Renal cortical epithelial cell (primary cell): ENCODE measurements at places on chromosomes 1 and 21.

DNA sequence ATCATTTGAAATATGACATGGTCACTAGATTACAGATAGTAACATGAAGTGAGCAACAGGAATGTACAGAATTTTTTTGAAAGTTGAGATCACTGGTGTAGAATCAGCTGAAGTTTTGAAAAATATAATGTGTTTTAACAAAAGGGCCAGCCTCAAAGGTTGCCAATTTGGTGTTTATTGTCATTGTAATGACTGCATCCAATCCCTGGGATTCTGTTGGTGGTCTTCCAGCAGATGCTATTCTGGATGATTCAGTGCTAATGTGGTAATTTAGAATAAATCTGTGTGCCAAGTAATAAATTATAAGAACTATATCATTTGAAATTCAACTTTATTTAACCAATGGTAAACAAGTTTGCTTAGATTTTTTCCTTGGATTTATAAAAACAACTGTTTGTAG is 436.4 kb upstream of the PKN2 start:
- DNase-seq = no peak

DNA sequence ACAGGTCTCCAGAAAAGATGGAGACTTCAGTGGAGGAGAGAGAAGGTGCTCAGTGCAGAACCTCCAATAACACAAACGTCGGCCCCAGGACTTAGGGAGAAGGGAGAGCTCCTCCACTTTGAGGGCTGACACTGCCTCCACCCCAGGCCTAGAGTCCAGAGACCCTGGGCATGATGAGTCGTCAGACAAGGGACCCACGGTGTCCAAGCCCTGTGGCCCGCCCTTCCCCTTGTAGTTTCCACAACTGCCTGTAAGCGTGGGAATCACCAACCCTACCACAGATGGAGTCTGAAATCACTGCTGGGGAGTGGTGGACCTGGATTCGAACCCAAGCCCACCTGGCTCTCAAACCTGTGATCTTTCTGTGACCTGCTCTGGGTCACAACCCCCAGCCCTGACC is 281.1 kb downstream of the NPHP4 start:
- no peak for DNase-seq

GRCh38 chr1:75472089-75472970 is 138.6 kb downstream of the SLC44A5 start:
- no peak for DNase-seq

DNA sequence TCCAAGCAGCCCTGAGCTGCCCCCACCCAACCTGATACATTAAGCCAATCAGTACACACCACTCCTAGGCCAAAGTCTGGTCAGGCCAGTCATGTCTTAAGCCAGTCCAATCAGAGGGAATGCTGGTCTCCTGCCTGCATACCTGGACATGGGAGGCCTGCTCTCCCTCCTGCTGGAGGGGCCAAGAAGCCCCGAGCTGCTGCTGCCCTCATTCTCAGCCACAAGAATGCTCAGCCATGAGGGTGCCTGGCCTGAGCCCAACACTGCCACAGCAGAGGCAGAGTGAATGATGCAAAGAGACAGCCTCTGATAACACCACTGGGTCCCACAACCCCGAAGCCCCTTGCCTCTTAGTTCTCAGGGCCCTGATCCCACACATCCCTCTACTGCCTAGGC is 23.0 kb downstream of the CHD5 start:
- peak; percentile 16 for DNase-seq

DNA sequence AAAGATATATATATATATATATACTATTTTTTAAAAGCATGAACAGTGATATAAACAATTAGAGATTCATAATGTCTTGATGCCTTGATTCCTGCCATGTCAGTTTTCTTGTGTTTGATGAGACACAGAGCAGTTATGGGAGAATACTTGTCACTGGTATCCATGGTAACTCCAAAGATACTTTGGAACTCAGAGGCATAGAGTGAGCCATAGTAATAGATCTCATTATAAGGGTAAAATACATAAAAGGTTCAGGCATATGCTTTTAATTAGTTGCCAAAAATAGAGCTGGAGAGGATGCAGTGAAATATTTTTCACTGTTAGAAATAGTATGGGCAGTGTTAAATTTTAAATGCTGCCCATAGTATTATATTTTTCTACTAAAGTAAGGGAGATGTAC is 134.1 kb downstream of the SYT14 start:
- DNase-seq = no peak

DNA sequence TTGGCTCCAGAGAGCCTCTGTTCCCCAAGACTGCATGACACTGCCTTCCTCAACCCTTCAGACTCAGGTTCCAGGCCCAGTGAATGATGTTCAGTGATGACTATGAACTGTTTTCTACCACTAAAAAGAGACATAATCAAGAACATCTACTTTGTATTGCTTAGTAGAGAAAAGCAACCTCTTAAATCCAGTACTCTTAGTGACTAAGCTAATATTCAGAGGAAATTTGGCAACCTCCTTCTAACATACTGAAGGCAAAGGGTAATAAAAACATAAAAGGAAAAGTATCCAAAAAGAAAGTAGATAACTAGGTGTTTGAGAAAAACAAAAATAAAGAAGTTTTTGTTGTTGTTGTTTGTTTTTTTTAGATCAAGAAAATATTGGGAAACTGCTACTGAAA is 153.3 kb upstream of the RUNX1 start:
- peak; percentile 32 for DNase-seq

GRCh38 chr1:248787430-248787829 is 31.9 kb upstream of the LYPD8 start:
- DNase-seq = no peak

- DNase-seq = no peak
Measured at GRCh38 chr1:85258536-85259117, 835 bp downstream of the C1orf52 start.

DNA sequence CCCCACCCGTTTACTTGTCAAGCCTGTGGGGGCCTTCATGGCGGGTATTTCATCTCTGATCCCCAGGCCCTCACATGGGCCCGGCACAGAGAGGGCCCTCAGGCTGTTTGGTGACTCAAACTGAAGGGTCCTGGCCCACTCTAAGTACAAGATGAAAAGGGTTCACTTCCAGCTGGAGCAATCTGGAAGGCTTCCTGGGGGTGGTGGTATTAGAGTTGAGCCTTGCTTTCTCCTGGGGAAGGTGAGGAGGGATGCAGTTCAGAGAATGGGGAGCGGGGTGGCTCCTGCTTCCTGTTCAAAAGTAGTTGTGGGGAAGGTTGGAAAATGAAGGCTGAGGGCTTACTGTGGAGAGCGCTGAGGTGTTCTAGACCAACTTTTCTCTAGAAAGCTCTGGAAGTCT is 47.7 kb downstream of the DHRS3 start:
- no peak for DNase-seq

DNA sequence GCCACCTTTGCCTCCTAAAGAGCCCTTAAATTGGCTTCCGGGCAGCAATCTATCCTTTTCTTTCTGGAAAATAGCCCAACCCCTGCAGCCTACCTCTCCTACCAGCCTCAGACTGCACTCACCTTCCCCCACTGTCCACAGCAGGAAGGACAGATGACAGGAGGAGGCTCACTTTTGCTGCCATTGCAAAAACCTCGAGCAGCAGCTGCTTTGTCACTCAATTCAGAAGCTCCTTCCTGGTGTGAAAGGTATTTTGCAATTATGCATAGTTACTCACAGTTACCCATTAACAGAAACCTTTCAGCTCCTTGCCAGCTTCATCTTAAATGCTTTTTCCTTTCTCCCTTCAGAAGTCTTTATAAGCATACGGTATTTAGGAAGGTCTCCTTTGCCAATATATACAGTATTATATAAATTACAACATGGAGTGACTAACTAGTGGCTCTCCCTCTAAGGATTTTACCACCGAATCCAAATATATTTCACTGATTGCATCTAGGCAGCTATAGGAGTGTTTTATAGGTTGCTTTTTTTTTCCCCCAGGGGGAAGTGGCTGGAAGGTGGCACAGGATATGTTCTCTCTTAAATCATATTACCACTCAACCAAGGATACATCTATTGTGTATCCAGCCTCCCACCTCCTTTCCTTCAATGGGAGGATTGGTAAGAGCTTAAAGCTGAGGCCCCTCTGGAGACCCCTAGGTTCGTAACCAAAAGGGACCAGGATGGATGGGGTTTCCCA is 142.1 kb upstream of the IPO9 start:
- DNase-seq = peak; percentile 95

DNA sequence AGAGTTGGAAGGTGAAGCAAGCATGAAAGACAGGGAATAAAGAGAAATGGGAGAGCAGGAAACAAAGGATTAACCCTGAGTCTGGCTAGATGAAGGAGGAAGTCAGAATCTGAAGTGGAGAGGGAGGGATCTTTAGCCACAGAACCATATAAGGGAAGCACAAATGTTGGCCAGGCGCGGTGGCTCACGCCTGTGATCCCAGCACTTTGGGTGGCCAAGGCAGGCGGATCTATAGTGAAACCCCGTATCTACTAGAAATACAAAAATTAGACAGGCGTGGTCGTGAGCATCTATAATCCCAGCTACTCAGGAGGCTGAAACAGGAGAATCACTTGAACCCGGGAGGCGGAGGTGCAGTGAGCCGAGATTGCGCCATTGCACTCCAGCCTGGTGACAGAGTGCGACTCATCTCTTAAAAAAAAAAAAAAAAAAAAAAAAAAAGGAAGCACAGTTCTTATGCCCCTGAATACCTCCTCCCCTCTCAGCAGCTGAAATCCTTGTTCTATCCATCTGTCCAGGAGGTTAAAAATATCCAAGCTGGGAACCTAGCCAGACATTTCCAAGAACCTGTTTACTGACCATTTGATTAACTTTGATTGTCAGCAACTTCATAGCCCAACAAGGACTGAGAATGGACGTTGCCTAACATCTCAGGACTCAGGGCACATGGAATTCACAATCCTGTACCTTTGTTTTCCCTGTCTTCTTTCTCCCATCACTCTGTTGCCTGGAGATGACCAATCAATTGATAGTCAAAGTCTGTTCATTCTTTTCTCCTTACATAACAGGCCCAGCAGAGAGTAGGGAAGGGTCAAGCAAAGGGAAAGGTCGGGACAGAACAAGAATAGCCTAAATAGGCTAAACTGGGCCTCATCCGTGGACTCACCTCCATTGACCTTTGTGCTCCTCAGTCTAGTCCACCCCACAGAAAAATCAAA is 10.6 kb downstream of the TXNIP start:
- DNase-seq = peak; percentile 97

DNA sequence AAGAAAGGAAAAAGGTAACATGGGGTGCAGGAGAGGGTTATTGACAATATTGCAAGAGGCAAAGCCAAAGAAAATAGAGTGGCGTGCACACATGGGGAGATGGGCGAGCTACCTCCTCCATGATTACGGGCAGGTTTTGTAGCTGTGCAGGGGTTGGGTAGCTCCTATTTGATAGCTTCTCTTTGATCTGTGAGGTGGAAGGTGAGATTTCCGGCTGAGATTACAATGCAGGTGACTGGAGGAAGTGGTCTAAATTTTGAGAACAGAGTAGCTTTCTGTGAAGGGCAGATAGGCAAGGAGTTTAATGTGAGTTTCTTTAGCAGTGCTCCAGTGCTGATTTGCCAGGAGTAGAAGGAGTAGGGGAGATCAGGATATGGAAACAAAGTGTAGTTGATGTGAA is 263.4 kb downstream of the PLA2G4A start:
- DNase-seq = no peak

DNA sequence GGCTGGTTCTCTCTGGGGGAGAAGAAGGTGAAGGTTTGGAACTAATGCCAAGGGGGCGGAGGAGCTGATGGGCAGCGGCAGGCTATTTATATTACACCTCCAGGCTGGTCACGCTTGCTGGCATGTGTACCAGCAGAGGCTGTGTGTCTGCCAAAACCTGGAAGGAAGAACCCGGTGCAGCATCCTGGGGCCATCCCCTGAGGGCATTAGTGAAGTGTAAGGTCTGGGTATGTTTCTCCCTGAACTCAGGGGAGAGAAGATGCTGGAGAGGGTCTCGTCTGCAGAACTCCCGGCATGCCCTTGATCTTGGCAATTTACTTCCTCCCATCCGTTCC is 5.3 kb downstream of the DISP3 start:
- DNase-seq = no peak

GRCh38 chr1:196209983-196210382 is 398.3 kb downstream of the KCNT2 start:
- DNase-seq = no peak

DNA sequence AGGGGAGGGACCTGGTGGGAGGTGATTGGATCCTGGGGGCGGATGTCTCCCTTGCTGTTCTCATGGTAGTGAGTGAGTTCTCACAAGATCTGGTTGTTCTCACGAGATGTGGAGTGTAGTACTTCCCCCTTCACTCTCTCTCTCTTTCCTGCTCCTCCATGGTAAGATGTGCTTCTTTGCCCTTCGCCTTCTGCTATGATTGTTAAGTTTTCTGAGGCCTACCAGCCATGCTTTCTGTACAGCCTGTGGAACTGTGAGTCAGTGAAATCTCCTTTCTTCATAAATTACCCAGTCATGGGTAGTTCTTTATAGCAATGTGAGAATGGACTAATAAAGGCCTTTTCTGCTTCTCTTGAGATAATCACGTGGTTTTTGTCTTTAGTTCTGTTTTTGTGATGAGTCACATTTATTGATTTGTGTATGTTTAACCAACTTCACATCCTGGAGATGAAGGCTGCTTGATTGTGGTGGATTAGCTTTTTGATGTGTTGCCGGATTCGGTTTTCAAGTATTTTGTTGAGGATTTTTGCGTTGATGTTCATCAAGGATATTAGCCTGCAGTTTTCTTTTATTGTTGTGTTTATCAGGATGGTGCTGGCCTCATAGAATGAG is 45.5 kb downstream of the RABGAP1L start:
- DNase-seq = peak; percentile 24

- DNase-seq = no peak
Measured at GRCh38 chr1:98638185-98638584, 23.3 kb upstream of the SNX7 start.

DNA sequence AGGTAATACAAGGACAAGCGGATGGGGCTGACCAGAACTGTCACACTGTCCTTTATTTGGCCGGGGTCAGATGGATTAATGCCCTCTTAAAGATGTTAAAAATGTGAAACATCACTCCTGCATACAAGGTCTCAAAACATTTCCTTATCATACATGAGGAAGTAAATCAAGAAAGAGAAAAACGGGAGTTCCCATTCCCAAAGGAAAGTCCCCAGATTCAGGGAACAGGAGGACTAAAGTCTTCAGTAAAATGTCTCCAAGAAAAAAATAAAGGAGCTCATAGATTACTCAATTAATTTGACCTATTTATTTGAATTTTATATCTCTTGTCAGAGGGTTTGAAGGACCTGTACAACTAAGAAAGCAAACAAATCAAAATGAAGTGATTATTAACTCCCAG is 13.4 kb upstream of the HSD11B1 start:
- no peak for DNase-seq

DNA sequence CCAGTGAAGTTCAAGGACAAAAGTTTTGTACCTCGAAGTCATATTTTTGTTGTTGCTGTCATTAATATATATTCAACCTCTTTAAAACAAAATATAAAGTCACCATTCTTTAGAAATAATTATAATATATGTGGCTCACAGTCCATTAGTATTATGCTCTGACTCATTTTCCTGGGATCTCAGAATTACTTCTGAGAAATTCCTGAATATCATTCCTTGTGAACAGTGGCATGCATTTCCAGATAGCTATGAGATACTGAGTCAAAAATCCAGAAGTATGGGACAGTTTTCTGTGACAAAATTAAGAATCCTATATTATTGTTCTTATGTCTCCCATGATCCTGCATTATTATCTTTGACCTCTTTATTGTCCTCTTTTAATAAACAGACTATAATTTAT is 13.8 kb upstream of the RGS21 start:
- DNase-seq = peak; percentile 2
